HepG2 (cell line): ENCODE measurements at places on chromosomes 6 and 20. TPM values are rescaled to one million over a fixed set of nuclear protein-coding genes. Genes with fewer than 3 reads are reported as not detected.

DNA sequence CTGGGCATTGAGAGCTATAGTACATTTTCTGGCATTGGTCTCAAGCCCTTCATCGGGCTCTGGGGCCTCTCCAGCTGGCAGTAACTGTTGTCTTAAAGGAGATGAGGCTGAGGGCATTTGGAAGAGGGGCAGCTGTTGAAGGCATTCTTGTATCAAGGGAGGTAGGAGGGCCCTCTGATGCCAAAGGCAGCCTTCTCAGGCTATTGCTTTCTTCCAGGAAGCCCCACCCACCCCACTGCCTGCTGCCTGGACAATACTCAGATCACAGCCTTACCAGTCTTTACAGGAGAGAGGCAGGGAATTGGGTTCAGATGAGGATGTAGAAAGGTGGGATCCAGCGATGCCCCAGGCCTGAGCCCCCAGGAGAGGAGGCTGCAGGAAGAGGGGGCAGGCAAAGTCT, 46.0 kb downstream of the CPXM1 start:
- DNase-seq = no peak

- no peak for DNase-seq
These were observed 48.7 kb upstream of the ARMH2 start for GRCh38 chr6:24847402-24847801.

- no peak for DNase-seq
These were observed 37.9 kb downstream of the MAFB start for GRCh38 chr20:40651151-40651550.

GRCh38 chr6:138205437-138206094, 12.7 kb downstream of the PBOV1 start:
- DNase-seq = no peak

TCP11 gene
- not detected in 2 replicates for total RNA-seq

PKHD1 gene
- 0.10 and 0.13 TPM in 2 replicates for total RNA-seq
